Hindlimb muscle (tissue), 1 donor: ENCODE measurements at places on chromosomes 7 and 10. TPM values are rescaled to one million over a fixed set of nuclear protein-coding genes. Genes with fewer than 3 reads are reported as not detected.

The REPIN1 gene
- polyA plus RNA-seq: 90.2 TPM

The LIPK gene
- not detected for polyA plus RNA-seq

GRCh38 chr7:117068511-117069145 lies 115.3 kb downstream of the ST7 start:
- DNase-seq: peak; percentile 27

- DNase-seq: no peak
Observed at GRCh38 chr7:158539711-158540146, 47.9 kb downstream of the PTPRN2 start.

DNA sequence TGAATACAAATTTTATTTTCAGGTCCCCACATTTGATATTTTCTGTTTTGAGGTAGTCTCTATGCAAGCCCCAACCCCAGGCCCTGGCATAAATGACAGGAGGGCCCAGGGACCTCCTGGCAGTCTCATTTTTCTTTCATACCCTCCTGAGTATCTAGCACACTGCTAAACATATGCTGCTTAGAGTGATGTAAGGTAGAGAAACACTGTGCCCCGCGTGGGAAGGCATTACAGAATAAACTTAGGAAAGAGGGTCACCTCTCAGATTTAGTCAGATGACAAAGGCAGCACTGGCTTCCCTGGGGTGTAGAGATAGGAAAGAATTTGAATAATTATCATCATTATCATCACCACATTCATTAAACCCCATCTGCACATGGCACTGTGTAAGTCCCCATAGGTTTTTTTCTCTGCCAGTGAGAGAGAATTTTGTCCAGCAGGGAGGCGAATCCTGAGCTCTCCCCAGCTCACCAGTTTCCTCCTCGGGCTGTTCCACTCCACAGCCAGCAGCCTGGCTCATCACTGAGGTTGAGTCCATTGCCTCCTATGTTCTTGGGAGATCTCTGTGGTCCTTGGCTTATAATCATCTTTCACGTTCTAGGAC lies 507.3 kb upstream of the GALNT17 start:
- no peak for DNase-seq

DNA sequence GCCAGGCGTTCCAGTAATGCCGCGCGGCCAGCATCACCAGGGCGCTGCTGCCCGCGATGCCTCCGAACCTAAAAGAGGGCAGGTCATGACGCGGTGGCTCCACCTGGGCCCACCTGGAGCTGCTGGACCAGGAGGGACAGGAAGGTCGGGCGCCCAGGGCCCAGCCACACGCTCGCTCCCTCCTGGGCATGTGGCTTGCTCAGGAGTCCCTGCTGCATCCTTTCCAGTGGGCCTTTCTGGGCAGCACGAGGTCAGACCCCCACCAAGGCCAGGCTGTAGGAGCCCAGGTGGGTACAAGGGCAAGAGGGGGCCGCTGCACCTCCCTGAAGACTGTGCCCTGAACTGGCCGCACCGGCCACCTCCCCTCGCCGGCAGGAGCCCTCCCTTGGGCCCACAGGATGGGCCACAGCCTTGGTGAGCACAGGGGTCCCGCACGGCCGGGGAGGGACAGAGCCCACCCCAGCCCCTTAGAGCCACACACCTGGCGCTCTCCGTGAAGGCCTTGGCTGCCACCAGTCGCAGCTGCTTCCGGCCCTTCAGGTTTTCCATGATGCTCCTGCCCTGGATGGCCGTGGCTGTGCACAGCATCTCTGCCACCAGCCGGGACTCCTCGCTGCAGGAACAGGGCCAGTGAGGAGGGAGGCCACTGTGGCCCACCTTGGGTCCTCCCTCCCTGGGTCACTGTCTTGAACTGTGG lies 43.2 kb downstream of the CFAP46 start:
- no peak for DNase-seq

DNA sequence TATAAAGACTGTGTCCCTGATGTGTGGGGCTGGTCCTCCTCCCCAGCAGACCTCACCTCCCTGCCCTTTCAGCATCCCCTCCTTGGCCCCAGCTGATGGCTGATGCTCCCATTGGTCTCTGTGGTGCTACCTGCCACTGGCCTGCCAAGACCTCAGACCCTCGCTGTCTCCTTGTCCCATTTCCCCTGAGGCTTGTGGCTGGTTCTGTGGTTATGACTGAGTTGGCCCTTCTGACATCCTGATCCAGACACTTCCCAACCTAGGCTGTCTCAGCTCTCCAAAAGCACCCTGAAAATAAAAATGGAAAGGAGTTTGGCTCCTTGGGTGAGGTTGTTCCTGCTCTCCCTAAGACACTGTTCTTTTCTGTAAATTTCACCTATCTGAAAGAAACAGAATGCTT lies 214.2 kb downstream of the RPS24 start:
- no peak for DNase-seq

- DNase-seq: no peak
Observed at GRCh38 chr7:35004531-35005095, 32.7 kb downstream of the DPY19L1 start.

DNA sequence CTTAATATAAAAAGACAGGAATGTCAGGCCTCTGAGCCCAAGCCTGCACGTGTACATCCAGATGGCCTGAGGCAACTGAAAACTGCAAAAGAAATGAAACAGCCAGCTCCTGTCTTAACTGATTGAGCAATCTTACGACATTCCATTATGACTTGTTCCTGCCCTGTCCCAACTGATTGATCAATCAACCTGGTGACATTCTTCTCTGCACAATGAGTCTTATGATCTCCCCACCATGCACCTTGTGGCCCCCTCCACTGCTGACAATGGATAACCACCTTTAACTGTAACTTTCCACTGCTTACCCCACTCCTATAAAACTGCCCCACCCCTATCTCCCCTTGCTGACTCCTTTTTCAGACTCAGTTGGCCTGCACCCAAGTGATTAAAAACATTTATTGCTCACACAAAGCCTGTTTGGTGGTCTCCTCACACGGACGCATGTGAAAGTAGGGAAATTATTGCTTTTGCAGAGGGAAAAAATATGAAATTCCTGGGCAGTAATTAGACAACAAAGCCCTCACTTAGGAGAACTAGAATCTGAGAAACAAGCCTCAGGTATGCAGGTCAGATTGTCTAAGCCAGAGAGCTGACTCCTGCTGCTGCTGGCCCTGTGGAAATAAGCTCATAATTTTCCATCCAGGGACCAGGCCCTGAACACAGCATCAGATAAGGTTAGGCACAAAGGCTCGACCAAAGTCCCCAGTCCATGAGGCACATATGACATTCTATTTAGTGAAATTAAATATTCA lies 5.3 kb downstream of the CYP3A7 start:
- no peak for DNase-seq

DNA sequence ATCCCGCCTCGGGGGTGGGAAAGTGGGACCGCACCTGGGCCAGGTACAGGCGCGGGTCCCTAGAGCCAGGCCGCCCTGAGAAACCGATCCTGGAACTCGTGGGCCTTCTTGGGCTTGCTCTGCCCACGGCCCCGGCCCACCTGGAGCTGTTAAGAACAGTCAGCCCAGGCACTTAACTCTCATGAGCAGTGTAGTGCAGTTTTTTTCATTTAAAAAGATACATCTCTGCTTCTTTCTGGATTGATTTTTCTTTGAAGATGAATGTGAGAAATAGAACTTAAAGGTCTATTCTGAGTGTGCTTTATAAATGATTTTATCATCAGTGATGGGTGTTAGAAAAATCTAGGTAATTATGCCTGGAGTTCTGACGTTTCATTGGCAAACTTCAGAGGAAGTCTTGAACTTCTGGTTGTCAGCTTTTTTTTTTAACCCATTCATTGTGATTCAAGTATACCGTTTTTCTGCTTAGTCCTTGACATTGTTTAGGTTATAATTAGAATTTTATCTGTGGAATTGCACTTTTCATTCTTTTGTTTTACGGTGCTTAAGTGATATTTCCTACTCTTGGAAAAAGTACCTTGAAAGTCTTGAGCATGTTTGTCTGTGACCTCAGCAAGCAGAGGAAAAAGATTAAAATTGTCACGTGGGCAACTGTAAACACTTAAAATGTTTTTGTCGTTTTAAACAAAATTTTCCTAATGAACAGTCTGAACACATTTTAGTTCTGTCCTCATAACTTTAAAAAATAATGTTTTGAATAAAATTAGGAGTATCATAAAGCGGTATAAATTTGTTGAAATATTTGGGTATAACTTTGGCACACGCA lies 906 bp downstream of the CDK1 start:
- no peak for DNase-seq
